Fibroblast of villous mesenchyme (primary cell): ENCODE measurements at places on chromosomes 1 and 21. TPM values are rescaled to one million over a fixed set of nuclear protein-coding genes. Genes with fewer than 3 reads are reported as not detected.
A peak's percentile ranks its signal among the peaks of the same experiment; 100 is the strongest.

HLX gene
- 8.7 and 19.9 TPM in 2 replicates for total RNA-seq

HEYL gene
- under 0.01 and 0.32 TPM in 2 replicates for total RNA-seq

- no peak for DNase-seq
These were observed 61.4 kb downstream of the CASZ1 start for GRCh38 chr1:10734962-10735544.

- no peak for DNase-seq
These were observed 144.4 kb upstream of the POU3F1 start for GRCh38 chr1:38190983-38191382.

PLXNA2 gene
- 0.86 and 1.9 TPM in 2 replicates for total RNA-seq

PPIE gene
- total RNA-seq: 23.8 and 31.1 TPM in 2 replicates

NBPF26 gene
- total RNA-seq: 11.9 and 32.8 TPM in 2 replicates

DNA sequence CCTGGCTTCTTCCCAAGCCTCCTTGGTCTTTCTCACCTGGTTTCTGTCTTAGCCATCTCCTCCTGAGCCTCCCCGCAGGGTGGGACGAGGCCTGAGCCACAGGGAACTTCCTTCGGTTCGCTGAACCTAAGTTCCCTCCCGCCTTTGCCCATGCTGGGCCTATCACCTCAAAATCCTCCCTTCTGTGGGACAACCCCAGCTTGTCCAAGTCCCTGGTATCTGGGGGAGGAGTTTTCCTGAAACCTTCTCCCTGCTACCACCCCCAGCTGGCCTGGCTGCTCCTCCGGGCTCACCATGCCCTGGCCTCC is 27.7 kb upstream of the VPS13D start:
- no peak for DNase-seq

IL22RA1 gene
- not detected in 2 replicates for total RNA-seq

DNA sequence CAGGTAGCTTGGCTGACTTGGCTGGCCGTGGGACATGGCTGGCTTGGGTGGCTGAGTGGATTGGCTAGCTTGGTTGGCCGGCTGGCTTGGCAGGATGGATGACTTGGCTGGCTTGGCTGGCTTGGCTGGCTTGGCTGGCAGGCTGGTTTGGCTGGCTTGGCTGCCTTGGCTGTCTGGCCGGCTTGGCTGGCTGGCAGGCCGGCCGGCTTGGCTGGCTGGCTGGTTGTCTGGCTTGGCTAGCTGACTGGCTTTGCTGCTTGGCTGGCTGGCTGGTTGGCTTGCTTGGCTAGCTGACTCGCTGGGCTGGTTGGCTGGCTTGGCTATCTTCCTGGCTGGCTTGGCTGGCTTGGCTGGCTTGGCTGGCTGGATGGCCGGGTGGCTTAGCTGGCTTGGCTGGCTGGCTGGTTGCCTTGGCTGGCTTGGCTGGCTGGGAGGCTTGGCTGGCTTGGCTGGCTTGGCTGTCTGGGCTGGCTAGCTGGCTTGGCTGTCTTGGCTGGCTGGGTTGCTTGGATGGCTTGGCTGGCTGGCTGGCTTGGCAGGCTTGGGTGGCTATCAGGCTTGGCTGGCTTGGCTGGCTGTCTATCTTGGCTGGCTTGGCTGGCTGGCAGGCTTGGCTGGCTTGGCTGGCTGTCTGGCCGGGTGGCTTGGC is 129.7 kb upstream of the FAM72C start:
- no peak for DNase-seq

- no peak for DNase-seq
These were observed 318.8 kb upstream of the NEGR1 start for GRCh38 chr1:72601035-72601674.

DNA sequence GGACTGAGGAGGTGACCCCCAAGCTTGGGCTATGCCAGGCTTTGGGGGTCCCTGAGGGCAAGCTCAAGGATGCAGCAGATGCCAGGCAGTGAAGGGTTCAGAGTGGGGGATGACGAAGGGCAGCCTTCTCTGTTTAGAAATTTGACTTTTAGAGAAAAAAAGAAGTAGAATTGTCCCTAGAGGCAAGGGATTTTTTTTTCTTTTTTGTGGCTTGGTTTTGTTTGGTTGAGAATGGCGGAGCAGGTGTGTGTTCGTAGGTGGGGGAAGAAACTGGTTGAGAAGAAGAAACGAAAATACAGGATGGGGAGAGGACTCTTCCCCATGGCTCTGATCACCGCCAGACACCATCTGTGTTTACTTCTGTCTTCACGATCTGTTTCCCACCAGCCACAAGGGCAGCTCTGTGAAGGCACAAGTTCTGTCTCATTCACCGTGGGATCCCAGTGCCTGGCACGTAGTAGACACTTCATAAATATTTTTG is 8.2 kb downstream of the PLA2G5 start:
- no peak for DNase-seq

GRCh38 chr1:57683037-57683942 is 259.4 kb upstream of the DAB1 start:
- DNase-seq: no peak

DNA sequence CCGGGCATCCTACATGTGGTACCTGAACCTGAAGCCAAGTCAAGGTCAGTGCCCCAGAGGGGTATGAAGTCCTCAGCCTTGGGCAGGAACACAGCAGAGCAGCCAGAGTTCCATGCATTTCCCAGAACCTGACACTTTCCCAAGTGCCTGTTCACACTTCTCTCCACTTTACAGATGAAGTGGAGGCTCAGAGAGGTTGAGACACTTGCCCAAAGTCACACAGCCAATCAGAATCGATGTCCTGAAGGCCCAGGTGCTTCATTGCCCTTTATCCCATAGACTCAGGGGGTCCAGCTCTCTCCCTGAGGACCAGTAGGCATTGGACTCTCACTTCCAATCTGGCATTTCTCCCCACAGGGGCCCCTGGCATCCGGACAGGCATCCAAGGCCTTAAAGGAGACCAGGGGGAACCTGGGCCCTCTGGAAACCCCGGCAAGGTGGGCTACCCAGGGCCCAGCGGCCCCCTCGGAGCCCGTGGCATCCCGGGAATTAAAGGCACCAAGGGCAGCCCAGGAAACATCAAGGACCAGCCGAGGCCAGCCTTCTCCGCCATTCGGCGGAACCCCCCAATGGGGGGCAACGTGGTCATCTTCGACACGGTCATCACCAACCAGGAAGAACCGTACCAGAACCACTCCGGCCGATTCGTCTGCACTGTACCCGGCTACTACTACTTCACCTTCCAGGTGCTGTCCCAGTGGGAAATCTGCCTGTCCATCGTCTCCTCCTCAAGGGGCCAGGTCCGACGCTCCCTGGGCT is 2.2 kb downstream of the C1QA start:
- DNase-seq: no peak

IVL gene
- not detected in 2 replicates for total RNA-seq

DNA sequence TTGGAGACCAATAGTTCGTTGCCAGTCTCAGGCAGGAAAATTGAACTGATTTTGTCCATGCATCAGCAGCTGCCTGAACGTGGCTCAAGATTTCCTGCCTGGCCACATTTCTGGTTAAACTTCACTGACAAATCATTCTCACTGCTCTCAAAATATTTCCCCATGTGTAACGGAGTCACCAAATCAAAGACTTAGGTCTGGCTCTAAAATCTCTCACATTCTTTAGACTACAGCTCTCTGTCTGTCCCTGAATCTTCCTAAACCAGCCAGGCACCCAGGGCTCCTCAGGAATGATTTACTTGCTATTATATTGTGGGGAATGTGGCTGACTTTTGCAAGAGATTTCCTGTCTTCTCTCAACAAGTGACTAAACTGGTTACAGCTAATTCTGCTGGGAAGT is 49.2 kb upstream of the GJA8 start:
- peak; percentile 20 for DNase-seq

DNA sequence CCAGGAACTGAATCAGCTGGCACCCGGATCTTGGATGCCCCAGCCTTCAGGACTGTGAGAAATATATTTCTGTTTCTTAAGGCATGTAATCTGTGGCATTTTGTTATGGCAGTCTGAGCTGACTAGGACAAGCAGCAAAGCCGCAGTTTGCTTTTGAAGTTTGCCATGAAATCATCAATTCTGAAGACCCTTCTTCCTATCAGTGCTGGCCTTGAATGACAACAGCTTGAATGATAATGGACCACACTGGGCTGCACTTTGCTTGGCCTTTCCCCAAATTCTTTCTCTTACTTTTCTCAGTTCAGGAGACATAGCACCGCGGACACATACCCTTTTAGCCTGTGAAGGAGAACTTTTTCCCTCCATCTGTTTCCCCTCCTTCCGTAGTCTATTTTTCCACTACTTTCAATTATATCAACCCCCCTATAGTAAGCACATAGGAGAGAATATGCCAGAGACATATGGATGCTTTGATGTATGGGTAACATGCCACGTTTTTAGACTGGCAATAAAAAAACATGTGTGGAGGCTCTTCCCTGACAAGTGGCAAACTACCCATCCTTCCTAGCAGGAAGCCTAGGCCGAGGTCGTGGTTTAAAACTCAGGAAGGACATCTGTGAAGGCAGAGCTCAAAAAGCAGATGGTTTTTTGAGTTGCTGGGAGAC is 42.9 kb downstream of the HLX start:
- DNase-seq: no peak

GRCh38 chr1:165424454-165425216 is 20.3 kb downstream of the RXRG start:
- DNase-seq: peak; percentile 14

GRCh38 chr1:56284928-56285327 is 294.4 kb downstream of the PLPP3 start:
- DNase-seq: peak; percentile 47

WNT9A gene
- under 0.01 and 0.32 TPM in 2 replicates for total RNA-seq

- DNase-seq: no peak
These were observed 18.5 kb downstream of the NCF2 start for GRCh38 chr1:183571678-183572268.

GRCh38 chr1:49102752-49103151 is 326.1 kb upstream of the BEND5 start:
- peak; percentile 18 for DNase-seq

DNA sequence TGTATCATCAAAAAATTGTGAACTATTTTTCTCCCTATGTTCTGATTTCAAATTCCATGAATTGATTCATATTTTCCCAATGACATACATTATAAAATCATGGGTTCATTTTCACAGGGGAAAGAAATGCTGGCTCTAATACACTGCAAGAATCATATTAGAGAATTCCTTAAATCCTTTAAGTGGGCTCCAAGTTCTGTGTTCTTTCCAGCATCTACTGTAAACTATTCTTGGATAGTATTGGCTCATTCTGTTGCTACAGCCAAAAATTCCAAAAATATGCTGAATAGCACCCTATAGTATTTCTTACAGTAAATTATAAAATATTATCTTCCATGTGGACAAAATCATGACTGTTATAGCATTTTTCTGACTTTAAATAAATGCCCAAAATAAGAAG is 19.0 kb upstream of the C1orf105 start:
- DNase-seq: no peak

CLDN19 gene
- total RNA-seq: not detected in 2 replicates

DNA sequence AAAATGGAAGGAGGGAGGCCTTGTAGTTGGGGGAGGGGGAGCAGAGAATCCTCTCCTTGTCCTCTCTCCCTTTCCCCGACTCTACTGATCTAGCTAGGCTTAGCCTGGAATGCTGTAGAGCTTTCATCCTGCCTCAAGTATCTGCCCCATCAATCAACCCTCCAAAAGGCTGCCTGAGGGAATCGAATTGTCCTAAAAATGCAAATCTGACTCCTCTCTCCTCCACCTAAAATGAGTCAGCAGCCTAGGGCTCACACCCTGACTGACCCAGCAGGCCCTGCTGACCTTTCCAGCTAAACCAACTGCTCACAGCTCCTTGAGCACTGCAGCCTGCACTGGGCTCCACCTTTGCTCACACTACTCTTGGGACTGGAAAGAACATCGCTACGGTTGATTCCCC is 2.8 kb downstream of the HPDL start:
- peak; percentile 6 for DNase-seq

- DNase-seq: no peak
These were observed 44.3 kb downstream of the C8B start for GRCh38 chr1:56921479-56921878.

- DNase-seq: no peak
These were observed 653.9 kb upstream of the CAMK1G start for GRCh38 chr1:208929575-208929974.

- DNase-seq: no peak
These were observed 80.8 kb downstream of the DYRK1A start for GRCh38 chr21:37447288-37447936.

AMIGO1 gene
- 0.97 and 3.5 TPM in 2 replicates for total RNA-seq

- no peak for DNase-seq
These were observed 127.8 kb downstream of the RERE start for GRCh38 chr1:8689431-8690252.

MROH7 gene
- total RNA-seq: under 0.01 TPM in 1 of 2 replicates, not detected in the other

GRCh38 chr1:228163007-228163753 is 2.4 kb upstream of the IBA57 start:
- peak; percentile 55 for DNase-seq

RGS8 gene
- not detected in 2 replicates for total RNA-seq

- DNase-seq: no peak
These were observed 38.8 kb upstream of the HIVEP3 start for GRCh38 chr1:41957568-41957967.

LCE1E gene
- total RNA-seq: not detected in 2 replicates

GRCh38 chr1:169288011-169288414 is 79.6 kb downstream of the NME7 start:
- DNase-seq: peak; percentile 28

PKP1 gene
- total RNA-seq: under 0.01 TPM in 1 of 2 replicates, not detected in the other

CCDC27 gene
- not detected in 2 replicates for total RNA-seq

AMY1B gene
- not detected in 2 replicates for total RNA-seq

- no peak for DNase-seq
These were observed 36.3 kb downstream of the SNX7 start for GRCh38 chr1:98697781-98698180.

MORC3 gene
- 39.0 and 56.1 TPM in 2 replicates for total RNA-seq

DNA sequence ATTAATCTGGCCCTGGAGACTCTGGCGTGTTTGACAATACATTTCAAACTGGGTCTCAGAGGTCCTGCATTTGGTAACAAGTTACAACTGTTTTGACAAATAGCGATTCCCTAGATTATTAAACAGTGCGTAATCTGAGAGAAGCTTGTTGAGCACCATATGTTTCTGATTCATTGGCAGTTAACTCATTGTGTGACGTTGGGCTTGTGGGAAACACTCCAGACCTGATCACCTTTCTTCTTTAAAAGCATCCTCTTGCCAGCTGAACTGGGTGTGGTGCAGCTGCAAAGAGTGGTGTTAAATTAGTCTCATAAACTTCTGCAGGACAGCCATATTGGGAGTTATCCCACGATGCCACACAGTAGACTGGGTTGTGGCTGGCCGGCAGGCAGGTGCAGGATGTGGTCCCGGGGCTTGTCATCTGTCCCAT is 82.7 kb downstream of the CDC7 start:
- peak; percentile 95 for DNase-seq

- DNase-seq: no peak
These were observed 73.6 kb upstream of the COG2 start for GRCh38 chr1:230568676-230569075.

GRCh38 chr1:173555651-173556305 is 47.1 kb downstream of the SLC9C2 start:
- DNase-seq: no peak

IFI16 gene
- 59.9 and 60.5 TPM in 2 replicates for total RNA-seq

DNA sequence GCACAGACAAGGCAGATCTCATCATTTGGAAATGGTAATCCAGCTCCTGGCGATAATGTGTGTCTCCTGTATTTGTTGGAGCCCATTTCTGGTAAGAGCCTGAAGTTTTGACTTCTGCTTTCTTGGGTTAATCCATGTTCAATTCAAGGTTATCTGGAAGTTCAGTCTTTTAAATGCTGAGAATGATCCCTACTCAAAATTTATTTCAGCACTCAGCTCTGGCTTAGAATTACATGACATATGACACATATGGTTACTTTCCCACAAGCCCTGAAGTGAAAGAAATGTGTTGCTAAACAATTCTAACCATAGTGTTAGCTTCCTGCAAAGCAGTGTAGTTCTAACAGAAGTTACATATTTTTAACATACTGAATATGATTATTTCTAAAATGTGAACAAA is 2.7 kb downstream of the PTGFR start:
- peak; percentile 56 for DNase-seq

SLC26A9 gene
- not detected in 2 replicates for total RNA-seq

GRCh38 chr1:203082571-203083462 is 3.0 kb downstream of the MYOG start:
- no peak for DNase-seq
